HCT116 (cell line): ENCODE measurements at places on chromosomes 11 and 22. TPM values are rescaled to one million over a fixed set of nuclear protein-coding genes. Genes with fewer than 3 reads are reported as not detected.

OR51I1 gene
- 23.1 TPM for total RNA-seq

CASP5 gene
- not detected for total RNA-seq

CPT1B gene
- total RNA-seq = 35.1 TPM

RHOD gene
- total RNA-seq = 42.0 TPM

- no peaks in the 10 kb centered on the region for H3K27me3 ChIP-seq
- no peak overlapping the region for H3K4me3 ChIP-seq
- H3K4me1 ChIP-seq = no peaks in the 10 kb centered on the region
- H3K36me3 ChIP-seq = no peaks in the 10 kb centered on the region
These were observed 39.8 kb downstream of the OR6Q1 start for GRCh38 chr11:58070585-58070984.

DNA sequence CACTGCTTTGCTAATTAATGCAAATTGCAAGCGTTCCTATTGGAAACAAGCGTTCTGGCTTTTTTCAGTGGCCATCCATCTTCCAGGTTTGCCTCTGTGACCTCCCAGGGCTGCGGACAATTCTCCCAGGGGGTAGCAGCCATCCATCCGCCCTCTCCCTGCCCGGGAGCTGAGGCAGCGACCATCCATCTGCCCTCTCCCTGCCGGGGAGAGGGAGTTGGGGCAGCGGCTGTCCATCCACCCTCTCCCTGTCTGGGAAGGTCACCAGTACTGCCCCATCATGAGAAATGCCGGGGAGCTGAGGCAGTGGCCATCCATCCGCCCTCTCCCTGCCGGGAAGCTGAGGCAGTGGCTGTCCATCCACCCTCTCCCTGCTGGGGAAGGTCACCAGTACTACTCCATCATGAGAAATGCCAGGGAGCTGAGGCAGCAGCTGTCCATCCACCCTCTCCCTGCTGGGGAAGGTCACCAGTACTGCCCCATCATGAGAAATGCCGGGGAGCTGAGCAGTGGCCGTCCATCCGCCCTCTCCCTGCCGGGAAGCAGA lies 394.7 kb downstream of the BRD1 start:
- peaks cover 3% of the 10 kb centered on the region; the same call in 1 of the 2 replicates for H3K27me3 ChIP-seq
- no peak overlapping the region for H3K4me3 ChIP-seq
- DNase-seq = no peak
- no peaks in the 10 kb centered on the region for H3K36me3 ChIP-seq
- no peak overlapping the region for H3K27ac ChIP-seq

DNA sequence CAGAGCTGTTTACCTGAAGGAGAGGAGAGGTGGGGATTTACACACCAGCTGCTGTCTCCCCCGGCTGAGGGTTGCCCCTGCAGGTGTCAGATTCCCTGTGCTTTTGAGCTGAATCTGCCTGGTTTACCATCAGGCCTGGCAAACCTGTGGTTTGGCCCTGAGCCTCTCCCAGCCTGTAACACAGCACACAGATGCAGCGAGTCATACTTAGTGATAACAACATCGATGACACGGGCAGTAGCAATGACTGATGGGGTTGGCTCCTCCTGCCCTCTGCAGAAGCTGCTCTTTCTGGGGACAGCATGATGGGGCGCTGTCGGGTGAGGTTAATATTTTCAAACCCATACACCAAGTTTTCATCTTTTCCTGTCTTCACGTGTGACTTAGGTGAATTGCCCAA lies 380.0 kb upstream of the B3GAT1 start:
- DNase-seq = no peak
- no peak overlapping the region for H3K27ac ChIP-seq
- no peak overlapping the region for H3K4me3 ChIP-seq
- H3K36me3 ChIP-seq = no peaks in the 10 kb centered on the region
- peaks cover 29% of the 10 kb centered on the region for H3K27me3 ChIP-seq

GRCh38 chr11:110772863-110773262 lies 60.6 kb upstream of the ARHGAP20 start:
- no peak overlapping the region for H3K4me3 ChIP-seq
- H3K27ac ChIP-seq = no peak overlapping the region
- no peak for DNase-seq
- no peaks in the 10 kb centered on the region for H3K36me3 ChIP-seq
- no peaks in the 10 kb centered on the region for H3K4me1 ChIP-seq

GRCh38 chr22:28397306-28397705 lies 282.3 kb downstream of the TTC28 start:
- no peaks in the 10 kb centered on the region for H3K36me3 ChIP-seq
- no peaks in the 10 kb centered on the region for H3K4me1 ChIP-seq
- peaks cover 71% of the 10 kb centered on the region for H3K27me3 ChIP-seq
- no peak overlapping the region for H3K27ac ChIP-seq
- no peak for DNase-seq

MUC2 gene
- 0.47 TPM for total RNA-seq

APOA5 gene
- total RNA-seq = 0.12 TPM

OR52E8 gene
- not detected for total RNA-seq

DNA sequence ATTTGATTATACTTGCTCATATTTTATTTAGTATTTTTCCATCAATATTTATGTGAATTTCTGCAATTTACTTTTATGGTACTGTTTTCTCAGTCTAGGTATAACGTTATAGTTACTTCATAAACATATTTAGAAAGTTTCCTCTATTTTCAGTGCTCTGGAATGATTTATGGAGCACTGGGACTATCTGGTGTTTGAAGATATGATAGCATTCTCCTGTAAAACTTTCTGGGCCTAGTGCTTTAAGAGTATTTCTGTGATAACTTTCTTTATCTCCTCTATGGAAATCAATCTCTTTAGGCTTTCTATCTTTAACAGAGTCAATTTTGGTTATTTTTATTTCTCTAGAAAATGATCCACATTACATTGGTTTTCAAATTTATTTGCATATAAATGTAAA lies 85.1 kb downstream of the SOX6 start:
- no peaks in the 10 kb centered on the region; the same call in 1 of the 2 replicates for H3K36me3 ChIP-seq
- H3K4me3 ChIP-seq = no peak overlapping the region
- no peaks in the 10 kb centered on the region for H3K27me3 ChIP-seq
